ENCODE measurements at places on chromosomes 6 and 20. TPM values are rescaled to one million over a fixed set of nuclear protein-coding genes. Genes with fewer than 3 reads are reported as not detected.

NINL gene
- 14.3 TPM for total RNA-seq

DNA sequence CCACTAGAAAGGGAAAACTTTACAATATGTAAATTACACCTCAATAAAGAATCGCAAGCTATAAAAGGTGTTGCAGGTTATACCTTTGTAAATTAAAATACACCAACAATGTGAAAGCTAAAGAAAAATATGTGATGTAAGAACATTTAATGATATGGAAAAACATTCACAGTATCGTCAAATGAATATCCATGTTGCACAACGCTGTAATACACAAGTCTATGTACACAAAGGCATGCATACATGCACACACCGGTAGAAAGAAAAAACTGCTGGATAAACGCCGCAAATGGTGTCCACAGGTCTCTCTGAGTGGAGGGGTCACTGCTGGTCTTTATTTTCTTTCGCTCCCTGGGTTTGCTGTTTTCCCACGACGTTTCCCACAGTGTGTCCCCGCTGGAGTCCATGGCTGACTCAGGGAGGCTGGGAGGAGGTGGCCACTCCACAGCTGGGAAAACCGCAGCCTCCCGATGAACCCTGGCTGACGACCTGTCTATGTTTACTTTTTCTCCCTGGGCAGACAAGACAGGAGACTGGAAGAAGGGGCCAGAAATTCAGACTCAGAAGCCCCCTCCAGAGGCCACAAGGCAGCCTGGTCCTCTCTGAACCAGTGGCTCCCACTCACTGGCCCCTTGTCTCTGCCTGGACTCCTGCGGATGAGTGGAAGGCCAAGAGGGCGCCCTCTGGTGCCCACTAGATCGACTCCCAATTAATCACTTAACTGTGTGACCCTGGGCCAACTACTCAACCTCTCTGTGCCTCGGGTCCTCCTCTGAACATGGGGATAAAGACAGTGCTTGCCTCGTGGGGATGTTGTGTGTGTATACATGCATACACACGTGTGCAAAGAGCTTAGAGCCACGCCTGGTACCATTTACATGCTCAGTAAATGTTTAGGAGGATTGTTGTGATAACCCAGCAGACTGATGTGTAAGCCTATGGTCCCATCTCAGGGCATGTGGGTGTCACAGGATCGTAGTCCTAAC is 12.8 kb upstream of the BPI start:
- DNase-seq, result peak; percentile 98
- H3K36me3 ChIP-seq, result no peaks in the 10 kb centered on the region
- H3K4me3 ChIP-seq, result no peak overlapping the region
- H3K4me1 ChIP-seq, result peaks cover 21% of the 10 kb centered on the region

DNA sequence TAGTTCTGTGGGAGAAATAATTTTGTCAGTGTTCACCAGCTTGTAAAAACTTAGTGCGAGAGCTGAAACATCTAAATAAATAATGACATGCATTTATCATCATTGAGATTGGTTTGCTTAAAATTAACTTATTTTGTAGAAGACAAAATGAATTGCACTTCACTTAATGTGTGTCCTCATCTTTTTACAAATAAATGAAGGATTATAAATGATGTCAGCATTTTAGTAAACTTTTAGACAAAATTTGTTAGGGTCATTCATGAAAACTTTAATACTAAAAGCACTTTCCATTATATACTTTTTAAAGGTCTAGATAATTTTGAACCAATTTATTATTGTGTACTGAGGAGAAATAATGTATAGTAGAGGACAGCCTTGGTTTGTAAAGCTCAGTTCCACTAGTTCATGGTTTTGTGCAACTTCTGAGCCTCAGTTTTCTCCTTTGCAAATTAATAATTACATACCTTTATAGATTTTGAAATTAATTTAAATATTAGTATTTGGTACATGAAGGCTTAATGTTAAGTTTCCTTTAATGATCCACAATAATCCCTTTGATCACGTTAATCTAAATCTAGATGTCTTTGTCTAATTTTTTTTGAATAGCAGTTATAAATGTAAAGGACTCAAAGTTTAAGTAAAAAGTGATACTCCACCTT is 9.2 kb downstream of the LOC128125822 start:
- H3K4me1 ChIP-seq, result no peaks in the 10 kb centered on the region
- H3K27me3 ChIP-seq, result no peaks in the 10 kb centered on the region
- no peak for DNase-seq
- H3K36me3 ChIP-seq, result peaks cover 55% of the 10 kb centered on the region
- no peak overlapping the region for H3K27ac ChIP-seq

DNA sequence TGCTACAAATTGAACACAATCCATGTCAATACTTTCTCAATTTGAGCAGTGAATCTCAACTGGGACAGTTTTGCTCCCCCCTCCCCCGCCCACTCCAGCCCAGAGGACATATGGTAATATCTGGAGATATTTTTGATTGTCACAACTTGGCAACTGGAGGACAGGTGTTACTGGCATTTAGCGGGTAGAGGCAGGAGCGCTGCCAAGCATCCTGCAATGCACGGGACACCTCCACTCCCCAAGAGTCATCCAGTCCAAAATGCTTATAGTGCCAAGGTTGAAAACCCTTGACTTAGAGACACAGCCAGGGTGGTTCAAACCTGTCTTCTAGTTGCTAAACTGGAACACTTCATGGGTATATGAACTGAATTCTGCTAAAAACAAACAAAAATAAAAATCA is 26.9 kb upstream of the LRRC1 start:
- H3K36me3 ChIP-seq, result no peaks in the 10 kb centered on the region
- H3K4me3 ChIP-seq, result no peak overlapping the region
- no peaks in the 10 kb centered on the region for H3K27me3 ChIP-seq
- DNase-seq, result no peak

DNA sequence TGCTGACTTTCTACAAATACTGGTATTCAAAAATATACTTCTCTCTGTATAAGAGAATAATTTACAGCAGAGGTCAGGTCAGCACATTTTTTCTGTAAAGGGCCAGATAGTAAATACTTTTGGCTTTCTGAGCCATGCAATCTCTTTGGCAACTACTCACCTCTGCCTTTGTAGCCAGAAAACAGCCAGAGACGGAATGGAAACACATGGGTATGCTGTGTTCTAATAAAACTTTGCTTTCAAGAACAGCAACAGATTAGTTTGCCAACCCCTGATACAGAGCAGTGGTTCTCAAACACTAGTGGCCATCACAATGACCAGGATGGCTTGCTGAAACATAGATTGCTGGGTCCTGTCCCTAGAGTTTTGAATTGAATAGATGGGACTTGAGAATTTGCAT is 46.3 kb downstream of the SYCP2L start:
- H3K27me3 ChIP-seq, result no peaks in the 10 kb centered on the region
- DNase-seq, result no peak
- no peak overlapping the region for H3K4me3 ChIP-seq

- no peak for DNase-seq
- H3K36me3 ChIP-seq, result no peaks in the 10 kb centered on the region
- no peak overlapping the region for H3K27ac ChIP-seq
These were observed 262.0 kb upstream of the CDH4 start for GRCh38 chr20:60990061-60990460.

- H3K36me3 ChIP-seq, result no peaks in the 10 kb centered on the region
- peaks cover 56% of the 10 kb centered on the region for H3K27me3 ChIP-seq
- DNase-seq, result peak; percentile 36
- peaks cover 14% of the 10 kb centered on the region for H3K4me1 ChIP-seq
These were observed at the start of gene EPHA7 for GRCh38 chr6:93419304-93420162. Gene EPHA7 (minus strand): TSS chr6:93419559. CDS start chr6:93419341, 218 bp downstream.

DNA sequence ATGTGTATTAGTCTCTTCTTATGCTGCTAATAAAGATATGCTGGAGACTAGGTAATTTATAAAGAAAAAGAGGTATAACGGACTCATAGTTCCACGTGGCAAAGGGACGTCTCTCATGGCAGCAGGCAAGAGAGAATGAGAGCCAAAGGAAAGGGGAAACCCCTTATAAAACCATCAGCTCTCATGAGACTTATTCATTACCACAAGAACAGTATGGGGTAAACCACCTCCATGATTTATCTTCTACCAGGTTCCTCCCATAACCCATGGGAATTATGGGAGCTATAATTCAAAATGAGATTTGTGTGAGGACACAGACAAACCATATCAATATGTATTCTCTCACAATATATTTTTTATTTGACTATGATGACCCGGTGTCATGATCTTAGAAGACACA is 109.1 kb downstream of the UTRN start:
- no peak overlapping the region for H3K4me3 ChIP-seq
- H3K27ac ChIP-seq, result no peak overlapping the region
- DNase-seq, result no peak
- no peaks in the 10 kb centered on the region for H3K4me1 ChIP-seq

GRCh38 chr6:90146024-90146423 is 150.6 kb downstream of the BACH2 start:
- no peaks in the 10 kb centered on the region for H3K27me3 ChIP-seq
- no peak overlapping the region for H3K4me3 ChIP-seq
- no peak overlapping the region for H3K27ac ChIP-seq
- peaks cover 15% of the 10 kb centered on the region for H3K4me1 ChIP-seq

GRCh38 chr20:45972500-45973183 is 639 bp upstream of the ZNF335 start:
- peaks cover 31% of the 10 kb centered on the region for H3K36me3 ChIP-seq
- H3K27me3 ChIP-seq, result no peaks in the 10 kb centered on the region
- peak overlapping the region; percentile 100 for H3K27ac ChIP-seq
- DNase-seq, result no peak

DNA sequence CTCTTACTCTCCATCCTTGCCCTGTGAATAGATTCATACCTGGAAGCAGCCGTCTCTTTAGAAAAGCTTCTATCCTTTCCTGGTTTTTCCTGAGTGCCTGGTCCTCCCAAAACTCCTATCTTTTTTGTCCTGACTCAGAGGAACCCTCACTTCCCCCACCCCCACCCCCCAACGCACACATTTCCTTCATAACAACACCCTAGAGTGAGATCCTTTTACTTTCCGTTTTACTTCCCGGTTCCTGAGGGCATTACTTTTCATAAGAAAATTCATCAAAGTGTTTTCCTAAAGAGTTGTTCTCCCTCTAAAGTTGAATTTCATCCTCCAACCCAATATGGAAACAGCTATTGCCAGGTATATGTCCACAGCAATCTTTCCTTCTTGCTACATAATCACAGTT is 327.0 kb downstream of the NRN1 start:
- H3K27ac ChIP-seq, result no peak overlapping the region
- DNase-seq, result no peak
- H3K36me3 ChIP-seq, result no peaks in the 10 kb centered on the region
- H3K4me1 ChIP-seq, result no peaks in the 10 kb centered on the region
- H3K27me3 ChIP-seq, result no peaks in the 10 kb centered on the region

- no peaks in the 10 kb centered on the region for H3K27me3 ChIP-seq
- no peak overlapping the region for H3K27ac ChIP-seq
- DNase-seq, result no peak
- H3K4me3 ChIP-seq, result no peak overlapping the region
These were observed 107.0 kb downstream of the HIVEP1 start for GRCh38 chr6:12119085-12119588.

SDHAF4 gene
- total RNA-seq, result 16.9 TPM

MLN gene
- not detected for total RNA-seq

DDX43 gene
- not detected for total RNA-seq

DNA sequence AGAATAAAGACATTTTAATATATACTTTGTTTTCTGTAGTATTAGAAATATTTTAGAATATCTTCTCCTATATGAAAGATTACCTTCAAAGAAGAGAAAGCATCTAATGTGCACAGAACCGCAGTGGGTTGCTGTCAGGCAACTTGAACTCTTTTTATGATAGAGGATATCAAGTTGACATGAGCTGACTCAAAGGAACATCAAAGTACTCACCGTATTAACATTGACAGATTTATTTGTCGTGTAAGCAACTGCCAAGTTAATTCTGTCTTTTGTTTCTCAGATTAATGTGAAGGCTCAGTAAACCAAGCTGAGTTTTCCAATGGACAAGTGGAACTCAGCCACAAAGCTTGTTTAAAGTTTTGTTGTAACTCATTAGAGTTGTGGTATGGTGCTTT is 2.2 kb upstream of the GINM1 start:
- no peak overlapping the region for H3K4me3 ChIP-seq
- H3K4me1 ChIP-seq, result peaks cover 8% of the 10 kb centered on the region
- peaks cover 5% of the 10 kb centered on the region for H3K36me3 ChIP-seq
- no peak for DNase-seq
- peaks cover 15% of the 10 kb centered on the region for H3K27me3 ChIP-seq

GRCh38 chr6:116990679-116991078 is 113.6 kb downstream of the RFX6 start:
- DNase-seq, result no peak
- H3K27ac ChIP-seq, result no peak overlapping the region
- no peaks in the 10 kb centered on the region for H3K27me3 ChIP-seq

SLC24A3 gene
- not detected for total RNA-seq

EPPIN gene
- not detected for total RNA-seq

- H3K27me3 ChIP-seq, result no peaks in the 10 kb centered on the region
- no peak overlapping the region for H3K4me3 ChIP-seq
- no peaks in the 10 kb centered on the region for H3K36me3 ChIP-seq
- no peak overlapping the region for H3K27ac ChIP-seq
These were observed 603.1 kb downstream of the HACE1 start for GRCh38 chr6:104256646-104257045.

DNA sequence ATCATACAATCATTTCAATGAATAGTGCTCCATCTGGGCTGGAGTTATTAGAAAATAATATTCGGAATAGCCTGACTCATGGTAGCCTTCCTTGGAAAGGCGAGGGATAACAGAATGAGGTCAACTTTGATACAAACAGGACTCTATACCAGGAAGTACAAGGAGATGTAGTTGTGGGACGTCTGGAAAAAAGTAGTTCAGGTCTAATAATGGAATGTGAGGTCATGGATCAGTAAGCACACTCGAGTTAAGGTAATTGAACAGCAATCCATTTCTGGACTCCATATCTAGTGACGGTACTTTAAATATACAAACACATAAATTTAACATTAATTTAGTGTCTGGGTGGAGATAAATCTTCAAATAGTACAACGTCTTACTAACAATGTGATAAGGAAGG is 1204.0 kb upstream of the ADGRB3 start:
- no peak for DNase-seq
- no peaks in the 10 kb centered on the region for H3K4me1 ChIP-seq
- no peak overlapping the region for H3K27ac ChIP-seq
- H3K27me3 ChIP-seq, result no peaks in the 10 kb centered on the region
- H3K4me3 ChIP-seq, result no peak overlapping the region
- H3K36me3 ChIP-seq, result no peaks in the 10 kb centered on the region

Data from SJSA1 (cell line).